Activated T-helper 1 cell treated with Interleukin-2 at 50 U/mL for 16 hours (primary cell): ENCODE measurements at places on chromosomes 2 and 18.

GRCh38 chr2:8461341-8461740 lies 220.5 kb upstream of the ID2 start:
- no peak for DNase-seq

DNA sequence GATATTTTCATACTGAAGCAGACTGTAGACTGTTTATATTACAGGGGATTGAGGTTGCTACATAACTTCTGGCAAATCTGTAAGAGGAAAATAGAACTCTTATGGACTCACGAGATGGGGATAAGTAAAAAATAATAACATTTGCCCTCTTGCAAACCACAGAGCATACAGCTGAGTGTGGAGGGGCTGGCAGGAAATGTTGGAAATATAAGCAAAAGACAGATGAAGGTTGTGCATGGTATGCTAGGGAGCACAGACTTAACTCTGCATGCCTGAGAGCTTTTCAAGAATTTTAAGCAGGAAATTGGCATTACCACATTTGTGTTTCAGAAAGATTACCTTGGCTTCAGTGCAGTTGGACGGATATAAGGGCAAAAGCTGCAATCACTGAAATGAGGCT lies 411.1 kb downstream of the RAD51AP2 start:
- no peak for DNase-seq

GRCh38 chr2:12623051-12623450 lies 93.7 kb upstream of the TRIB2 start:
- no peak for DNase-seq

GRCh38 chr2:54763636-54764291 lies 40.3 kb downstream of the EML6 start:
- DNase-seq: no peak

DNA sequence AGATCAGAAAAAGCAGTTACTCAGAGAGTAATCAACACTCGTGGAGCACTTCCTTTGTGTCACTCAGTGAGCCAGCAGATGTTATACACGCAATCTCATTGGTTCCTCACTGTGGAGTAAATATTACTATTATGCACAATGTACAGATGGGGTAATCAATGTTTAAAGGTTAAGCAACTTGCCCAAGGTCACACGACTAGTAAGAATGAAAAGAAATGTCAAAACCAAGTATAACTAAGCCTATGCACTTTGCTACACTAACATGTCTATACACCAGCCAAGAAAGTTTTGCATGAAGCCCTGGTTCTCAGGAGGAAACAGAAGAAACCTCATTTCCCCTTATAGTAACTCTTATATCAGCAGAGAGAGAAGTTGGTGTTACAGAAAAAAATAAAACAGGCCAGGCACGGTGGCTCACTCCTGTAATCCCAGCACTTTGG lies 5.4 kb downstream of the METTL21A start:
- DNase-seq: no peak

GRCh38 chr2:95269036-95269680 lies 5.1 kb upstream of the PROM2 start:
- no peak for DNase-seq

DNA sequence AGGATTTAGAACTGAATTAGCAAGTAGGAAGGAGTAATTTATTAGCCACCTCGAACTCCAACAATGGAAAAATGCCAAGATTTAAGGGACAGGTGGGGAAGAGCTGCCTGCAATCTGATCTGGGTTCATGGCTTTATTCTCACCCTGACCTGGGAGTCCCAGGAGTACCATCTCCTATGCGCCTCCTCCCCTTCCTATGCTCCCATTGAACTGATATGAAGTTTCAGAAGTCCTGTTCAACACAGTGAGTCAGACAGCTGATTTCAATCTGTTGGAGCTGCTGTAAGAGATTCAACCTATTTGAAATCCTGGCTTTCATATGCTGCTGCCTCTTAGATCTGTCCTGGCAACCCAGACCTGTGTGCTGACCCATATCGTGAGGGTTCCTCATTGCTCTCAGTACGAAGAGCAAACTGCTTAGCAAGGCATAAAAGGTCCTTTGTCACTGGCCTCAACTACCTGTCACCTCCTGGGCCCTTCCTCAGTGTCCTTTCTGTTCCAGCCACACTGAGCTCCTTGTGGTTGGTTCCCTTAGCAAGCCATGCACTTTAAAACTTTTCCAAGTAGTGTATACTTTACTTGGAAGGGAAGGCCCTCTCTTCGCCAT lies 15.9 kb upstream of the CD28 start:
- DNase-seq: no peak
